ENCODE measurements at places on chromosomes 4 and X.

- no peak for DNase-seq
These were observed 520.7 kb upstream of the AADAT start for GRCh38 chr4:170610434-170610833.

DNA sequence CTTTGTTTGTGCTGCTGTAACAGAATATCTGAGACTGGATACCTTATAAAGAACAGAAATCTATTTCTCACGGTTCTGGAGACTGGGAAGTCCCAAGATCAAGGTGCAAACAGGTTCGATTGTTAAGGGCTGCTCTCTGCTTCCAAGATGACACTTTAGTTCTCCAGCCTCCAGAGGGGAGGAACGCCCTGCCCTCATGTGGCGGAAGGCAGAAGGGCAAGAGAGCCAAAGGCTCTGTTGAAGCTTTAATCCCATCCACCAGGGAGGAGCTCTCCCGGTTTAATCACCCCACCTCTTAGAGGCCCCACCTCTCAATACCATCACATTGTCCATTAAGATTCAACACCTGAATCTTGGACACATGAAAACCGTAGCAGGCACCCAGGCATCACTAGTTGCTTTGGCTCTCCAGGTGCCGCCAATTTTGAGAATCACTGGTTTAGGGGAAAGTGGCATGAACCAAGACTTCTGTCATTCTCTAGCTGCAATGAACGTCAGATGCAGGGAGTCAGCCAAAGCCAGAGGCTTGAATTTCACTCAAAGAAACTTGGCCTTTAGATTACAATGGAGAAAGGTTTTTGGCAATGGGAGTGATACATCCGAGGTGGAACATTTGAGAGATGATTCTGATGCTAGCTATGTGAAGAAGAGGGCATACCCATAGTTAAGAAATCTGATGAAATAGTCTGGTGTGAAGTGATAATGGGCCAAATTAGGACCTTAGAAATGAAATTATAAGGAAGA, 15.7 kb downstream of the FHL1 start:
- no peak for DNase-seq

- DNase-seq = no peak
These were observed 7.9 kb downstream of the TRPC3 start for GRCh38 chr4:121943941-121944340.

- no peak for DNase-seq
These were observed 21.7 kb downstream of the LETM1 start for GRCh38 chr4:1834047-1834775.

- DNase-seq = no peak
These were observed 6.3 kb downstream of the DACH2 start for GRCh38 chrX:86154553-86154952.

GRCh38 chr4:108690738-108691137, 40.3 kb downstream of the OSTC start:
- no peak for DNase-seq

GRCh38 chr4:100742045-100742444, 224.2 kb upstream of the EMCN start:
- DNase-seq = peak; percentile 23
